Hepatocyte (in vitro differentiated cells): ENCODE measurements at places on chromosomes 1 and 21.
A peak's percentile ranks its signal among the peaks of the same experiment; 100 is the strongest.

- DNase-seq = no peak
Observed at GRCh38 chr1:35229587-35230360, 36.8 kb upstream of the SFPQ start.

- no peak for DNase-seq
Observed at GRCh38 chr1:4657960-4658541, 3.6 kb downstream of the AJAP1 start.

DNA sequence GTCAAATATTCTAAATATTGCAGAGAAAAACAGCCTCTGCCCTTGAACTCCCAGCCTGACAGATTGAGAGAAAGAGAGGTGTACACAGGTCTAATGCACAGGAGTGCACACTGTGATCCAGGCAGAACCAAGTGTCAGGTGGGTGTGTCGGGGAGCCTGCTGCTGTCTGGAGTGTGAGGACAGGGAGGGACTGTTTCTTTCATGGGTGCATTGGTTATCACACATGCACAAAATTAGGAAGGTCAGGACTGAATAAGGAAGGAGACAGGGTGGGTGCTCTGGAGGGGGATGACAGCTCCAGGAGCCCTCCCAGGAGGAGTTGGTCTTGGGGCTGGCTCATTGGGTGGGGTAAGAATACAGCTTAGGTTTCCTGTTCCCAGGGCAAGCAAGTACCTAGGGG lies 13.3 kb upstream of the PINK1 start:
- no peak for DNase-seq

GRCh38 chr1:248823517-248824001 lies 2.2 kb downstream of the SH3BP5L start:
- no peak for DNase-seq

GRCh38 chr1:200889571-200889970 lies 5.1 kb upstream of the INAVA start:
- DNase-seq = no peak

- DNase-seq = no peak
Observed at GRCh38 chr1:174911606-174912005, 88.1 kb upstream of the CACYBP start.

DNA sequence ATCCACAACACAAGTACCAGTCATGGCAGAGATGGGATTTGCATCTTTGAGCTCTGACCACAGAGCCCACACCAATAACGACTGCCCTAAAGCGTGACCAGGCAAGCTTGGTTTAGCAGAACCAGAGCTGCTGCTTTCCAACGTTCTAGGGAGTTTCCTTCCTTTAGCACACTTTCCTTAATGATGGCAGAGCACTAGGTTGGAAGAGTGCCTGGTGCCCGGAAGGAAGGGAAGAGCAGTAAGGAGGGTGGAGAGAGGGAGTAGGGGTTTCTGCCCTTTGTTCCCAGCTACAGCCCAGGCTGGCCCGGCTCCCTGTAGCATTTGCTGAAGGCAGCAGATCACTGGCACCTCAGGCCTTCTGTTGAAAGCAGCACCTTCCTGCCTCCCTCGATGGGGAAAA lies 6.1 kb upstream of the EVA1C start:
- no peak for DNase-seq

DNA sequence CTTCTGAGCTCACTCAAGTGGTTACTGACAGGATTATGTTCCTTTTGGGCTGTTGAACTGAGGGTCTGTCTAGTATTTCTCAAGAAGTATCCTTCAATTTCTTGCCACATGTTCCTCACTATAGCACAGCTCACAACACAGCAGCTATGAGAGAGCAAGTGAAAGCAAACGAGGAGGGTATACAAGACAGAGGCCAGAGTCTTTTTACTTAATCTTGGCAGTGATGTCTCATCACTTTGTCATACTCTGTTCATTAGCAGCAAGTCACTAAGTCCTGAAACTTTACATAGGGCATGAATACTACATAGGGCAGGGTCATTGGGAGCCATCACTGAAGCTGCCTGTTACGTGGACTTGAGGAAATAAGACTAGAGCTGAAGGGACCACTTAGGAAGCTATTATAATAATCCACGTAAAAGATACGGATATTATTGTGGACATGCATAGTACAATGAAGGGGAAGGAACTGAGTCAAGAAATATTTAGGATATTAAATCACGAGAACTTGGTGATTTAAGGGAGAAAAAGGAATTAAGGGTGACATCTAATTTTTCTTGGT lies 63.7 kb downstream of the SLC30A7 start:
- no peak for DNase-seq

DNA sequence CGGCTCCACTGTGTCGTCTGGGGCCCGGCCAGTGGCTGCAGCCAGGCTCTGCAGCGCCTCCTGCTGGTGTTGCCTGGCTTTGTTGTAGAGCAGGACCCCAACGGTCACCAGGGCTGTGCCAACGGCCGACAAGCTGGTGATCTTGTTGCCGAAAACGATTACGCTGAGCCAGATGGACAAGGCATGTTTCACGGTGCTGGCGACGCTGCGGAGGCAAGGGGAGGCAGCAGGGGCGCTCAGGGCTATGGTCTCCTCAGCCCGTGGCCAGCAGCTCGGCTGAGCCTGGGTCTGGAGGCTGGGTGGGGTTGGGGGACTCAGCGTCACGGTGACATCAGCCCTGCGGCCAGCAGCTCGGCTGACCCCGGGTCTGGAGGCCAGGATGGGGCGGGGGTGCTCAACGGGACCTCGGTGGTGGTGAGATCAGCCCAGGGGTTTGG lies 7.0 kb upstream of the CDK11B start:
- DNase-seq = no peak

GRCh38 chr21:44059710-44060109 lies 47.5 kb upstream of the PWP2 start:
- DNase-seq = no peak

- no peak for DNase-seq
Observed at GRCh38 chr1:3992103-3992556, 92.1 kb upstream of the C1orf174 start.

- DNase-seq = no peak
Observed at GRCh38 chr21:41874611-41875010, 4.5 kb downstream of the PRDM15 start.

- DNase-seq = peak; percentile 92
Observed at GRCh38 chr21:41419921-41420862, 5.8 kb upstream of the MX1 start.

- no peak for DNase-seq
Observed at GRCh38 chr1:22485431-22485830, 33.8 kb downstream of the ZBTB40 start.

DNA sequence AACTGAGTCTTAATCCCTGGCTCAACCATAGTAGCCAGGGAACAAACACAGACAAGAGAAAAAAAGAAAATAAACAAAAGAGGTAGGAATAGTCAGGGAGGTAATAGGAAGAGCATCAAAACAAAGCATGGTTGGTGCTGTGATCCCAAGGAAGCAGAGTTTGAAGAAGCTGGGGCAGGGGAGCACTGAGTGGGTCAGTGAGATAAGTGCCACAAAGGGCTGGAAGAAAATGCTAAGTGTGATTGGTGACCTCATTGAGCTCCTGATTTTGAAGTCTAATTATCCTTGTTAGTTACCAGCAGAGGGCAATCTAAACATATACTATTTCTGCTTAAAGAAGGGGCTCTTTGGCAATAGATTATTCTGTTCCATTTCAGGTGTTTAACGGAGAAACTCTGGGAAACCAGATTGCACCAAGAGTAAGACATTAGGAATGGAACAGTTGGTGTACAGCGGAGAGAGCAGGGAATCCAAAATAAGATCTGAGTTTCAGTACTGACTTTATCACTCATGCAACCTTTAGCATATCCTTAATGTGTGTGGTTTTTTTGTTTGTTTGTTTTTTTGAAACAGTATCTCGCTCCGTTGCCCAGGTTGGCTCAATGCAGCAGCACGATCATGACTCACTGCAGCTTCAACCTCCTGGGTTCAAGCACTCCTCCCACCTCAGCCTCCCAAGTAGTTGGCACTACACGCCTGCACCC lies 30.7 kb upstream of the KIAA1614 start:
- peak; percentile 71 for DNase-seq

GRCh38 chr1:71649608-71650007 lies 568.8 kb upstream of the ZRANB2 start:
- DNase-seq = no peak

- no peak for DNase-seq
Observed at GRCh38 chr1:30277415-30277814, 446.0 kb downstream of the MATN1 start.

- no peak for DNase-seq
Observed at GRCh38 chr1:158942490-158942889, 11.1 kb downstream of the PYHIN1 start.

- DNase-seq = no peak
Observed at GRCh38 chr1:68917456-68917855, 420.6 kb upstream of the DEPDC1 start.

DNA sequence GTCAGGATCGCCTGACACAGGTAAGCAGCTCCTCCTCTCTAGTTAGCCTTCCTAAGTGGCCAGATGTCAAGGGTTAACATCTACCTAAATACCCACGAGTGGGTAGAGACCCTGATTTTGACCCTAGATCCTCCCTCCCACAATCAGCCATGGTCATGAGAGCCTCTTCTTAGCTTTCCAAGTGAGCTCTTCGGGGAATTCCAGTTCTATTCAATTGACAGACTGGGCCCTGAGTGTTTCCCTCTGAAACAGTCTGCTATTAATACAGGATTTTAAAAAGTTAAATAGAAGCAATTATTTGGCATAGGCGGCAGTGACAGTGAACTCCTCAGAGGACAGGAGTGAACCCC lies 28.1 kb downstream of the C2CD2 start:
- DNase-seq = no peak

- DNase-seq = no peak
Observed at GRCh38 chr1:167198518-167199133, 22.1 kb upstream of the POU2F1 start.

DNA sequence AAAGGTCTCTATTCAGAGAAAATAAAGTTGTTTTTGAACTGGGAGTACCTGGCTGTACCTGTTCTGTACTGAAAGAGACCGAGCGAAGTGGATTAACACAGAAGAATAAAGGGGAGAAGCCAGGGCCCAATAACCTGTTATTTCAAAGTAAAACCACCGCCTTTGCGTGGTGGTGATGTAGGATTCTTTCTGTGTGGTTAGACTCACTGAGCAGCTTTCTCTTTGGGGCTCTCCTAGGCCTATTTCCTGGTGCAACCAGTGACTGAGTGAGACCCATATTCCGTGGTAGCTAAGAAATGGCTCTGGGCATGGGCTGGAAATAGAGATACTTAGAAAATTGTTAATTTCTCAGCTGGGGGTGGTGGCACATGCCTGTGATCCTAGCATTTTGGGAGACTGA lies 99.9 kb downstream of the XCL2 start:
- no peak for DNase-seq

- DNase-seq = peak; percentile 75
Observed at GRCh38 chr1:108643492-108644335, 17.2 kb downstream of the HENMT1 start.

DNA sequence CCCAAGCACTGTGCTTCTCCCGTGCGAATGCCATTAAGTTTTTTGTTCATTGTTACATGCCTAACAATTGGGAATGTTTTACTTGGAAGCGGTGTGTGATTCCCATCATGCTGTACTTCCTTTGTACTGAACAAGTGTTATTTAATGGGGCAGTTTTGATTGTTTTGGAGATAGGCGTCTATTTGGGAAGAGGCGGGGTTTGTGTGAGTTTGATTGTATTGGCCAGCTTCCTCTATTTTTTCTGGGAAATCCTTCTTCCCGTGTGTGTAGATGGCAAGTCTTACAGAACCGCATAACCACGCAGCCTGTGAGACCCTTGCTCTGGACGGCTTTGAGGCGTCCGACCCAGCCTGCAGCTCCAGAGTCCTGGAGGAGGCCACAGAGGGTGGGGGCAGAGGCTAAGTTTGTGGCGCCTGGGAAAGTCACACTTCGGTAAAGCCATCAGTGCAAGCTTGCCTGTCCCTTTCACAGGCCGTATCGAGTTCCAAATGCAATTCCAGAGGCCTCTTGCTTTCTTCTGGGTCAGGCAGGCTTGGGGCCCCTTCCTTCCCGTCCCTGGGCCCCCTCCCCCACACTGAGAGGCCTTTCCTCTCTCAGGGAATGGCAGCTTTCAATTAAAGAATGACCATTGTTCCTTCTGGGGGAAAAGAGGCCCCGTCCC lies 210.3 kb downstream of the TOMM20 start:
- DNase-seq = no peak

DNA sequence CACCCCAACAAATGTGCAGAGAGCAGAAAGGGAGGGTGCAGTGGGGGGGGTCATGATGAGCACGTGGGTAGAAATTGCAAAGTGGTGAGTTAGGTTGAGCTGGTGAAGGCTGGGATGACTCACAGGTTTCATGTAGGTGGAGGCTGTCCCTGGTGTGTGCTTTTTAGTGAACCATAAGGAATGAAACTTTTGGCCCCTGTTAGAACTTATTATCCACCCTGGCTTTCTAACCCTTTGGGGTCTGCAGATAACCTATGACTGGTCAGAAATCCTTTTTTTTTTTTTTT lies 46.9 kb downstream of the DOP1B start:
- peak; percentile 81 for DNase-seq

GRCh38 chr1:110255392-110255787 lies 45.3 kb downstream of the KCNC4 start:
- no peak for DNase-seq

- DNase-seq = no peak
Observed at GRCh38 chr1:75328691-75329090, 194.5 kb downstream of the LHX8 start.

- DNase-seq = no peak
Observed at GRCh38 chr1:28416509-28417194, 47.1 kb downstream of the PHACTR4 start.

DNA sequence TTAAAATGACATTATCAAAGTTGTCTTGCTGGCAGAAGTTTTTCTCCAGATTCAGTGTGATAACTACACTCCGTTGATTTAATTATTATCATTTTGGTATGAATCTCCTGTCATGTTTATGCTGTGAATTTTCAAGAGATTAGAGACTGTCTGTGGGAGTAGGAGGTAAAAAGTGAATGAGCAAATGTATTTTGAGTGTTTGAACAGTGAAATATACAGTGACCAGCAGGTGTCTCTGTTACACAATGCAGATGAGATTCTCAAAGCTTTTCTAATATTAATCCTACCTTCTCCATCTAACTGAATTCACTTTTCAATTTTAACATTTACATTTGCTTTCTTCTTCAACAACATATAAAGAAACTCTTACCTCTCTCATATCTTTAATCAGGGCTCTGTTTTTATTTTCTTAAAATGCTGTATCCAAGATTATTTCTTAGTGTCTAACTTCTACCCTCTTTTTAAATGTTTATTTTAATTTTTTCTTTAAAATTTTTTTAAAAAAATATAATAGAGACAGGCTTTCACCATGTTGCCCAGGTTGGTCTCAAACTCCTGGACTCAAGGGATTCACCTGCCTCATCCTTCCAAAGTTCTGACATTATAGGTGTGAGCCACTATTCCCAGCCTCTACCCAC lies 20.9 kb upstream of the HSPA13 start:
- DNase-seq = peak; percentile 47

DNA sequence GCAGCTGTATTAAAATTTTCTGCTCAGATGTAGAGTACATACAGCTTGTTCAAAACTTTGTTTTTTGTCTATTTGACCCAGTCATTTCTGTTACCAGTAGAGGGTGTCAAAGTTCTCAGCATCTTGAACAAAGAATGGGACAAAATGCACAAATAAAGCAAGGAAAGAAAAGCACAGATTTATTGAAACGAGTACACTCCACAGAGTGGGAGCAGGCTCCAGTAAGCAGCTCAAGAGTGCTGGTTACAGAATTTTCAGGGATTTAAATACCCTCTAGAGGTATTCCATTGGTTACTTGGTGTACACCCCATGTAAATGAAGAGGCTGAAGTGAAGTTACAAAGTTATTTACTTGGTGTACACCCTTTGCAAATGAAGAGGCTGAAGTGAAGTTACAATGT lies 8.9 kb upstream of the PRMT6 start:
- DNase-seq = no peak

- DNase-seq = no peak
Observed at GRCh38 chr1:152053375-152053774, 16.6 kb upstream of the S100A11 start.

- DNase-seq = no peak
Observed at GRCh38 chr1:23436520-23437354, 12.2 kb upstream of the TCEA3 start.
